WTC11 (cell line): ENCODE measurements at places on chromosomes 2 and 18.

DNA sequence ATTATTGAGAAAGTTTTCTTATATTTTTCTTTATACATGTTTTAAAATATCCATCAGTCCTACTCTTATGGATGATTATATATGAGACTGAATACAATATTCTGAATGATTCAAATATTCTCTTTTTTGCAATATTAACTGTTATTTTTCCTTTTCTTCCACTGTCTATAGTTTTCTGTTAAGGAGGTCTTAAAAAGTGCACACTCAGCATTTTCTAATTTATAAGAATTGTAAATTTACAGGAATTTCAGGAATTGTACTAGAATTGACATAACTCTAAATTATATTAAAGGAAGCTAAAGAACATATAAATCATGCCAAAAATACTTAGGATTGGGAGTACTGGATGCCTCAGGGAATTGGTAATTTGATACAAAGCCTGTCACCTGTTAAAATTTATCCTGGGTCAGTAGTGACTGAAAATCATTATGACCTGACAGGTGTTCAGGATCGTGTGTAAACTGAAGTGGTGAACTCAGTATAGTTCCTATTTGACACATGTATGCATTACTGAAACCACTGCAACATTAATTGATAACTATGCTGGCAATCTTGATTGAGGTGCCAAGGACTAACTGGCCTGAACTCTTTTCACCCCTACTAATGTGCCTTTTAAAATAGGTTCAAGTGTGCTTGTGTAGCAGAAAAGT is 30.4 kb downstream of the MSTN start:
- DNase-seq = no peak

- peak; percentile 96 for DNase-seq
These were observed 156.4 kb upstream of the XPO1 start for GRCh38 chr2:61694312-61695274.

DNA sequence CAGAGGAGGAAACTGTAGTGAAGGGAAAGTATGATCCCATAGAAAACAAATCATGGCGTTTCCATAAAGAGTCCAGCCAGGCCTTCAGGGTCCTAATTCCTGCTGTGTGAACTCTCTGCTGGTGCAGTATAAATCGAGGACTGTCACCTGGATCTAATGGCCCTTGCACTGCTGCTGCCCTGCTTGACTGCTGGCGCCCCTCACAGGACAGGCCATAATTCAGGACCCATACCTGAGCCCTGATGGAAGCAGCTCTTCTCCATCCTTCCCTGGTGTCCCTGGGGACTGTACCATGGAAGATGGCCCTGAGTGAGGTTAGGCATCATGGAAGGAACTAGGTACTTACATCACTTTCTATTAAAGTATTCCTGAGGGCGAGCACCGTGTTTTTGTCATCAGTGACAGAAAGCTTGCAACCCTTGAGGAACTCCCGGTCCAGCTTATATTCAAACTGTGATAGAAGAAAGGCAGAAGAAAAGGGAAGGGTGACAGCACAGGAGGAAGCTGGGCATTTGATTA is 116.9 kb downstream of the RIF1 start:
- peak; percentile 24 for DNase-seq

- no peak for DNase-seq
These were observed 27.1 kb upstream of the MAP3K20 start for GRCh38 chr2:173048522-173048896.

GRCh38 chr2:157055660-157056199 is 201.8 kb upstream of the GALNT5 start:
- no peak for DNase-seq

DNA sequence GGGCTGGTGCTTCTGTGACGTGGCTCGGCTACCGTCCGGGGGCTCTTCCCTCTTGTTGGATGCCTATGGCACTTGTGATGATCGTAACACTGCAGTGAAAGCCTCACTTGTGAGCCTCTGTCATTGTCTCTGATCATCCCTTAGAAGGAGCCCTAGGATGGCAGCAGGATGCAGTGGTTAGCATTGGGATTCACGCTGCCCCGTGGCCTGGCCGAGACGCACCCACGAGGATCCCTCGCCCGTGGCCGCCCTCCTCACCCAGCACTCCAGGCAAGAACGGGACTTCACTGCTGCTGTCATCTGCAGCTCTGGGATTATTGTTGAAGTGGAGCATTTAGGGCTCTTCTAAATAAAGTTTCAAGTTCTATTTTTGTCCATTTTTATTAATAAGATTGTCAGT is 46.8 kb upstream of the CTDP1 start:
- DNase-seq = no peak

DNA sequence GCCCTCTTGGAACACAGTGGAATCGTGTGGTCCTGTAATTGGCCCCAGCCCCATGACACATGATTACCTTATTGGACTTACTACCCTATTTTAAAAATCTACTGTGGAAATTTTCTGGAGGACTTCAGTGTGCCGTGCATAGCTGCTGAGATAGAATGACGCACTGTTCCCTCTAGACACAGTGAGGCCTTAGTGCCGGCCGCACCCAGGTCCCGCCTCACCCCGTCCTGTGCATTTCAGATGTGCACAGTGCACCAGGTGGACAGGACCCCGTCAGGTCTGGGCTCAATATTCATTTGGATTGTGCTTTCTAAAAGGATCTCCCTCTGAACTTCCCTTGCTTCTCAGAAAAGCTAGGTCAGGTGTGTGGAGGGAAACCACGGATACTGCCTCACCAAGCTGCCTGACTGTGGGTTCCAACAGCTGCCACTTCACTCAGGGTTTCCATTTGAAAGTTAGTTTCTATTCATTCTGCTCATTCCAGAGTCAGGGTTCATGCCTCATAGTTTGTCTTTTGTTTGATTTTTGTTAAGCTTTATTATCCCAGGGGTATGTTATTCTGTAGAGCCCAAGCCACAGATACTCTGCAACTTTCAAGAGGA is 155.8 kb downstream of the PTGR3 start:
- no peak for DNase-seq

GRCh38 chr2:128540670-128541069 is 222.0 kb upstream of the HS6ST1 start:
- no peak for DNase-seq

GRCh38 chr2:121670181-121670580 is 20.9 kb upstream of the CLASP1 start:
- DNase-seq = no peak

DNA sequence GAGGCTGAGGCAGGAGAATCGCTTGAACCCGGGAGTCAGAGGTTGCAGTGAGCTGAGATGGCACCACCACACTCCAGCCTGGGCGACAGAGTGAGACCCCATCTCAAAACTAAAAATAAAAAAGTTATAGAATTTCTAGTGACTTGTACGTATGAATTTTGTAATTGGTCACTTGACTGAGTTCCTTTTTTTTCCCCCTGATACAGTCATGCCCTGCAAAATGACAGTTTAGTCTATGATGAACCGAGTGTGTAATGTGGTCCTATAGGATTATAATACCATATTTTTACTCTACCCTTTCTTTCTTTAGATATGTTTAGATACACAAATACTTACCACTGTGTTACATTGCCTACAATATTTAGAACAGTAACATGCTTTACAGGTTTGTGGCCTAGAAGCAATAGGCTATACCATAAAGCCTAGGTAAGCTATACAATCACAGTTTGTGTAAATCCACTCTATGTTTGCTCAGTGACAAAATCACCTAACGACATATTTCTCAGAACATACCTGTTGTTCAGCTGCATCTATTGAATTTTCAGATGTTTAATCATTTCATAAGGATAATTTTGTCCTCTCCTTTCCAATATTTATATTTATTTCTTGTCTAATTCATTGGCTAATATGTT is 25.4 kb downstream of the SOCS6 start:
- no peak for DNase-seq

DNA sequence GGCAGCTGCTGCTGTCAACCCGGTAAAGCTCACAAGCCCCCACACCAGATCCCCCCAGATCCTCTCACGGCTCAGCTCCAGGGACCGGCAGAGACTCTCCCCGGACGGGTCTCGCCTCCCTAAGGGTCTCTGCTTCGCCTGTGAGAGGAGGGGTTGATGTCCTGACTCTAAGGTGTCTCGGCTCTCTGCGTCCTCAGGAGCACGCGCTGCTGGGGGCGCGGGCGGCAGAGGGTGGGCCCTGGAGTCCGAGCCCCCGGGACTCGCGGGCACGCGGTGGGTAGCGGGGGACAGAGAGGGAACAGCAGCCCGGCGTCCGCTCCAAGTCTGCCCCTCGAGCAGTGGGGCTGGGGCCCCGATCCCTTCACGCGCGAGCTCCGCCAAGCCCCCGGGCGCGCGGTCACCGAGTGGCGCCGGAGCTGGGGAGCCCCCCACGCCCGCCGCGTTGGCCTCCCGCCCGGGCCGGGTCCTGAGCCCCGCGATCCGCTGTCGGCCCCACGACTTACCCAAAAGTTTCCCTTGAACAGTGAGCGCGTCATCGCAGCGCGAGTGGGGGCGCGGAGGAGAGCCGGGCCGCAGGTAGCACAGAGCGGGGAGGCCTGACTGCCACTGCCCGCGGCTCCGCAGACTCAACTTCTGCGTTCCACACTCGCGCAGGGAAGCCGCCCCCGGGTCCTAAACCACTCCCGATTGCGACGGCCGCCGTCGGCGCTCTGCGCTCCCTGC is at the start of gene PSTPIP2:
TSS of gene PSTPIP2 (minus strand) at position 608 of the 723 bp plus-strand sequence. CDS start at position 536, 72 bp downstream.
- DNase-seq = peak; percentile 63

- no peak for DNase-seq
These were observed 4.2 kb downstream of the TFPI start for GRCh38 chr2:187549951-187550555.

DNA sequence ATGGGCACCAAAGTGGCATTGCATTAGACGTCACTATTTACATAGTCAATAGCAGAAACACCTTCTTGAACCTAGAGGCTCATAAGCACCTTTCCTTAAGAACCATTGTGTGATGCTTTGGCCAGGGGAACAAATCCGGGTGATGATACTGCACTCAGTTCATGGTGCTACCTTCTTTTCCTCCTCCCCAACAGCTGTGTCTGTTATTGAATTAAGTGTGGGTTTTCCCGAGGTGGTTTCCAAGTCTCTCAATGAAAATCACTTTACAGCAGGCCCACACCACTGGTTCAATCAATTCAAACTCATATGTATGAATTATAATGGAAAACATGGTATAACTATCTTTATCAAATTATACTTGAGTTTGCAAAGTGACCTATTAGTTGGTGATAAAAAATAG is 9.3 kb upstream of the EFEMP1 start:
- DNase-seq = no peak

- no peak for DNase-seq
These were observed 1325.0 kb upstream of the CDH2 start for GRCh38 chr18:29501952-29502351.
